ENCODE measurements at places on chromosomes 2 and 18. TPM values are rescaled to one million over a fixed set of nuclear protein-coding genes. Genes with fewer than 3 reads are reported as not detected.

The NTSR2 gene
- total RNA-seq = not detected

The WBP1 gene
- total RNA-seq = 90.5 TPM

The RBKS gene
- 8.0 TPM for total RNA-seq

The SLC23A3 gene
- total RNA-seq = 0.49 TPM

The IL1RN gene
- 0.14 TPM for total RNA-seq

The SERPINB4 gene
- not detected for total RNA-seq

The SPP2 gene
- not detected for total RNA-seq

The C1QL2 gene
- total RNA-seq = 0.09 TPM

The ANKRD30BL gene
- not detected for total RNA-seq

The EFHD1 gene
- total RNA-seq = 2.3 TPM

The CD8B2 gene
- total RNA-seq = not detected

The TMX3 gene
- 20.6 TPM for total RNA-seq

The PLB1 gene
- 2.6 TPM for total RNA-seq

The CLEC4F gene
- not detected for total RNA-seq
